ENCODE measurements at places on chromosomes 7 and 10. TPM values are rescaled to one million over a fixed set of nuclear protein-coding genes. Genes with fewer than 3 reads are reported as not detected.

DNA sequence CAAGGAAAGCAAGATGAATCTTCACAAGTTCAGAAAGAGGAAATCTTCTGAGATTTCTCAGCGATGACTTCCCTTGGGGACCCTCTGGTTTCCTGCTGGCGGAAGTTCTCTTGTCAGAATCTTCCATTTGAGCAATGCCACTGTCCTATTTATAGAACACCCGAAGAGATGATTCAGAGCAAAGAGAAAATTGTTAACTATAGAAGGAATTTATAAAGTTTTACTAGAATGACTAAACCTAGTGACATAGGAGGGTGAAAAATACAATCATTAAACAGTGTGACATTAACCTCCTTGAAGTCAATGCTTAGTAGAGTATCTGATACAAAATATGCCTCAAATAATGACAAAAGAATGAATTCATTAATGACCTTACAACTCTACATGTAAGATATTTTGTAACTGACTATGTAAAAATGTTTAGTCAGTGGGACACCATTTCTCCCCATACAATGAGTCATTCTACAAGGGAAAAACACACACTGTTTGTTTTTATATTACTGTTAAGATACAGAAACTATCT, 206.5 kb upstream of the CNTNAP2 start:
- no peaks in the 10 kb centered on the region for H3K4me1 ChIP-seq
- H3K36me3 ChIP-seq, result no peaks in the 10 kb centered on the region
- no peak overlapping the region for H3K4me3 ChIP-seq
- H3K27ac ChIP-seq, result no peak overlapping the region
- DNase-seq, result no peak

GRCh38 chr10:86648704-86649427, 5.5 kb upstream of the OPN4 start:
- H3K4me3 ChIP-seq, result no peak overlapping the region
- peaks cover 15% of the 10 kb centered on the region for H3K4me1 ChIP-seq
- H3K27me3 ChIP-seq, result no peaks in the 10 kb centered on the region
- H3K27ac ChIP-seq, result no peak overlapping the region
- no peaks in the 10 kb centered on the region for H3K36me3 ChIP-seq

DNA sequence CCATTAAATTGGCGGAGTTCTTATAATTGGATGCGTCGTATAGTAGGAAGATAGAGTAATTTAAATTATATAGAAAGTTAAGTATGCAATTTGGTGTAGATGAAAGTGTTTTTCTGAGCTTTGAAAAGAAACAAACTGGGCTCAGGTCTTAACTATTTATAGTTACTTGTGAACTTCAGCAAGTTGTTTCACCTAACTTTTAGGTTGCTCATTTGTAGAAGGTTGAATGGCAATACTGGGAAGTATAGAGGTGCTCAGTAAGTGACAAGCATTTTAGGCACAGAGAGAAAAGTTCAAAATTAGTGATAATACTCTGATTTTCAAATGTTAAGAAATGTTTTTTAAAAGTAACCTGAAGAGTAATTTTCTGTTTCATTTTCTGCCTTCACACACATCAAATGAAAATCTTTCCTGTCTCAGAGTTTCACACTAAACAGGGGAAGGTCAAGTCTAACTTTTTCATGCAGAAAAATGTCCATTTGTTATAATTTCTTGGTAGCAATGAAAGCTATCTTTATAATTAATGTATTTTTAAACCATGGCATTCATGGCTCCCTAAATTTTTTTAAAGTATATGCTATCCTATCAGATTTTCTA, 146.5 kb downstream of the PHF14 start:
- no peaks in the 10 kb centered on the region for H3K27me3 ChIP-seq
- no peak overlapping the region for H3K27ac ChIP-seq
- no peaks in the 10 kb centered on the region for H3K4me1 ChIP-seq

DNA sequence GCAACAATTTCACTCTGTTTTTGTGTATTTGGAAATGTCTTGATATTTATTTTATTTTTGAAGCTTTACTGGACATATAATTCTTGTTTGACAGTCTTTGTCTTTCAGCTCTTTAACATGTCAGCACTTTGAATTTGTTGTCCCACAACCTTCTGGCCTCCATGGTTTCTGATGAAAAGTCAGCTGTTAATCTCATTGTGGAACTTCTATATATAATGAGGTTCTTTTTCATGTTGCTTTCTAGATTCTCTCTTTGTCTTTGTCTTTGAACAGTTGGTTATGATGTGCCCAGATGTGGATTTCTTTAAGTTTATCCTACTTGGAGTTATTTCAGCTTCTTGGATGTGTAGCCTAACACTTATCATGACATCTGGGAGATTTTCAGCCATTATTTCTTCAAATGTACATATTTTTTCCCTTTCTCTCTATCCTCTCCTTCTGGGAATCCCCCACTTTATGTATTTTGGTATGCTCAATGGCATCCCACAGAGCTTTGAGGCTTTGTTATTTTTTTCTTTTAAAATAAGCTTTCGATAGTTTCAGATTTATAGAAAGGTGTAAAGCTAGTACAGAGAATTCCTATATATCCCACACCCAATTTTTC, 9.5 kb upstream of the LMTK2 start:
- no peak overlapping the region for H3K27ac ChIP-seq
- H3K4me1 ChIP-seq, result no peaks in the 10 kb centered on the region
- H3K27me3 ChIP-seq, result no peaks in the 10 kb centered on the region
- DNase-seq, result no peak

DNA sequence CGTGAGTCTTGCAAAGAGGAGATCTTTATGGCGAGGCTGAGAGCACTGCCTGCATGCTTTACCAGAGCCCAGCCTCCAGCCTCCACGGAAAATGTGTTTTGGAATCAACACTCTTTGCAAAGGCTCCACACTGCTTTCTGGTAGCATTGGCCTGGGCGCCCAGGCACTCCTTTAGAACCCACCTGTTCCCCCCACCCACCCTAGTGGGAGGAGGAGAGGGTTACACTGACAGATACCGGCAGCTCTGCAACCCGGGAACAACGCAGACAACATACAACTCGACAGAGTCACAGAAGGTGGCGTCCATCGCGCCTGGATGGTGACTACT, 5.5 kb upstream of the MNX1 start:
- H3K4me3 ChIP-seq, result no peak overlapping the region
- H3K27me3 ChIP-seq, result peaks cover 100% of the 10 kb centered on the region
- DNase-seq, result no peak
- peaks cover 24% of the 10 kb centered on the region for H3K4me1 ChIP-seq

- H3K4me1 ChIP-seq, result peaks cover 18% of the 10 kb centered on the region
- H3K4me3 ChIP-seq, result no peak overlapping the region
- no peak overlapping the region for H3K27ac ChIP-seq
- H3K36me3 ChIP-seq, result no peaks in the 10 kb centered on the region
- no peak for DNase-seq
- H3K27me3 ChIP-seq, result no peaks in the 10 kb centered on the region
Measured at GRCh38 chr10:69873135-69873639, 71.5 kb downstream of the COL13A1 start.

- H3K27me3 ChIP-seq, result no peaks in the 10 kb centered on the region
- peak overlapping the region; percentile 21 for H3K27ac ChIP-seq
- DNase-seq, result no peak
- no peak overlapping the region for H3K4me3 ChIP-seq
Measured at GRCh38 chr7:17661982-17662585, 278.2 kb downstream of the SNX13 start.

GRCh38 chr10:34967335-34967880, 122.7 kb downstream of the CUL2 start:
- no peak overlapping the region for H3K4me3 ChIP-seq
- no peaks in the 10 kb centered on the region for H3K27me3 ChIP-seq
- H3K27ac ChIP-seq, result peak overlapping the region; percentile 77
- DNase-seq, result peak; percentile 73
- H3K4me1 ChIP-seq, result peaks cover 17% of the 10 kb centered on the region
- H3K36me3 ChIP-seq, result no peaks in the 10 kb centered on the region

DNA sequence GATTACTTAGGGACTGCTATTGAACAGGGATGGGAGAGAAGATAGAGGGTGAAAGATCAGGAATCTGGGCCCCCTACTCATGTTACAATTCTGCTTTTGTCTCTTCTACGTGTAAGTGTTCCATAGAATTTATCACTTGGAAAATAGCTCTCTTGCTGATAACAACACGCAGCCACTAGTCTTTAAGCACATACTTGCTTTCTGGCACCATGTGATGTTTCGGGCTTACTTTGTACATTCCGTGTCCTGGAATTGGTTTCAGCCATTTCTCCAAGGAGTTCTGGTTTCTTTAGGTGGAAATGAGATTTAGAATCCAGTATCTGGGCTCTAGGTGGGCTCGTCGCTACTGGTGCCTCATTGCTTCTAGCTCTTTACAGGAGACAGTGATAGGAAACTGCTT, 59.7 kb downstream of the TFAM start:
- H3K27me3 ChIP-seq, result no peaks in the 10 kb centered on the region
- no peak overlapping the region for H3K27ac ChIP-seq
- no peaks in the 10 kb centered on the region for H3K4me1 ChIP-seq

GRCh38 chr7:71303566-71303965, 171.6 kb downstream of the GALNT17 start:
- no peak overlapping the region for H3K4me3 ChIP-seq
- DNase-seq, result no peak
- no peaks in the 10 kb centered on the region for H3K36me3 ChIP-seq
- H3K4me1 ChIP-seq, result peaks cover 8% of the 10 kb centered on the region
- no peak overlapping the region for H3K27ac ChIP-seq
- H3K27me3 ChIP-seq, result no peaks in the 10 kb centered on the region

DNA sequence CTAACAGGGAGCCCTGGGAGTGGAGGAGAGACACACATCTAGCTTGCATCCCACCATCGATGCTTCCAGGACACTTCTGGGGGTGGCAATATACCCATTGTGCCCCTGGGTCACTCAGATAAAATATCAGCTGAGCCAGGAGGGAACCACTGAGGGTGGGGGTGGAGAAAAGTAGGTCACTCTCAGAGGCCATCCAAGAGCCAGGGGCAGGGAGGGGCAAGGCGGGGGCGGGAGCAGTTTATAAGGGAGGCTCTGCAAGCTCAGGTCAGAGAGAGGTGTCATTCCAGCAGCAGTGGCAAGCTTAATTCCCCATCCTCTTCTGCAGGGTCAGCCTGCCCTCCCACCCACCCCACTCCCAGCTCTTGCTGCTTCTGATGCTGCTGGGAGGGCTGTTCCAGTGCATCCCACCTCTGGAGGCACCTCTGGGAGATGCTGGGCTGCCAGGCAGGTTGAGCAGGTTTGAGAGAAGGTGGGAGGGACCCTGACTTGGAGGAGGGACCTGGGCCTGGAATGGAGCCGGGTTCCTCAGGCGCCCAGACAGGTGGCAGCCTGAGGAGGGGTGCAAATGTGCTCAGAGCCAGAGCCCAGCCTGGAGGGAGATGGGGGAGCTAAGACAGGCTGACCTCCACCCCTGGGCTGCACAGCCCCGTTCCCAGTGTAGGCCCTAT, 20.1 kb upstream of the TLX1 start:
- no peak for DNase-seq
- H3K27ac ChIP-seq, result no peak overlapping the region
- peaks cover 25% of the 10 kb centered on the region for H3K27me3 ChIP-seq
- H3K4me3 ChIP-seq, result no peak overlapping the region

DNA sequence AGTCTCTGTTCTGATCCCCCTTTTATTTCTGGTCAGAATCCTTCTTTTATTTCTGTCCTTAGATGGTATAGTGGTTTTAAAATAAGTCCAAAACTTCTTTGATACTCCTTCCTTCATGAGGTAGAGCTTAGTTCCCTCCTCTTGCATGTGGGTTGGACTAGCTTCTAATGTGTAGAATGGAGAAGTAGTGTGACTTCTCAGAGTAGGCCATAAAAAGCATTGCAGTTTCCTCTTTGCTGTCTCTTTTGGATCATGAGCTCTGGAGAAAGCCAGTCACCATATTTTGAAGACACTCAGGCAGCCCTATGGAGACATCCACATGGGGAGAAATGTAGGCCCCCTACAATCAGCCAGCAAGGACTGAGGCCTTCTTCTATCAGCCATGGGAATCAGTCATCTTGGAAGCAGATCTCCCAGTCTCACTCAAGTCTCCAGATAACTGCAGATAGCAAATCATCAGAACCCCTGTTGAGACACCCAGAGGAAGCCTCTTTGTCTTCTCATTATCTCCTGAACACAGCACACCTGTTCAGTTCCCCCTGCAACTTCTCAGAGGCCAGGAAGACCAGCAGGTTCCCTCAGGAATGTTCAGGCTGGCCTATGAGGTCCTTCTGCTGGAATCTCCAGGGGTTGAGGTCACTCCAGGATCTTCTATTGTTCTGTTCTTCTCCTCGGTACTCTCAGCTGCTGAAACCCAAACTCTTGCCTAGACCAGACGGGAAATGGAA, 511.9 kb upstream of the ZMIZ1 start:
- H3K27ac ChIP-seq, result no peak overlapping the region
- no peak for DNase-seq
- H3K4me3 ChIP-seq, result no peak overlapping the region
- no peaks in the 10 kb centered on the region for H3K36me3 ChIP-seq

GRCh38 chr7:52917982-52918578, 117.4 kb upstream of the POM121L12 start:
- H3K4me1 ChIP-seq, result no peaks in the 10 kb centered on the region
- H3K4me3 ChIP-seq, result no peak overlapping the region
- H3K27me3 ChIP-seq, result no peaks in the 10 kb centered on the region
- DNase-seq, result no peak

GRCh38 chr10:131810805-131811629, 89.8 kb upstream of the PPP2R2D start:
- H3K27ac ChIP-seq, result no peak overlapping the region
- H3K4me3 ChIP-seq, result no peak overlapping the region
- H3K36me3 ChIP-seq, result no peaks in the 10 kb centered on the region
- no peak for DNase-seq

DNA sequence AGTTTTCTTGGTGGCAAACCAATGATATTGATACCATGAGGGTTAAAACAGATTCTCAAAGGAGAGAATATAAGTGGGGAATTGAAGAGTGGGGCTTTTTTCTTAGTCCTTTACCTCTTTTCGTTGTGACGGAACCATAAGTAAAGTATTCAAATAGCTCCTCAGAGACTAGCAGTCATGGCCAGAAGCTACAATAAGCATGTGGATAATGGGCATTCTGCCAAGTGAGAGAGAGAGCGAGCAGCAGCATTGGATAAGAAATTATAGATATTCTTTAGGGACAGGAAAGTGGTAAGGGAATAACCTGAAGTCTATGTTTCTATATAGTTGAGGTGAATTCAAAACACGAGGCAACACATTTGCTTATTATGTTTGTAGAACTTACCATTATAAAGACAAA, 235.1 kb downstream of the SEMA3E start:
- H3K4me1 ChIP-seq, result no peaks in the 10 kb centered on the region
- H3K36me3 ChIP-seq, result no peaks in the 10 kb centered on the region
- H3K27me3 ChIP-seq, result no peaks in the 10 kb centered on the region
- DNase-seq, result no peak
- no peak overlapping the region for H3K27ac ChIP-seq

GRCh38 chr7:26789481-26790184, 74.8 kb downstream of the SKAP2 start:
- H3K4me3 ChIP-seq, result no peak overlapping the region
- peaks cover 3% of the 10 kb centered on the region for H3K4me1 ChIP-seq
- H3K27me3 ChIP-seq, result no peaks in the 10 kb centered on the region
- no peaks in the 10 kb centered on the region for H3K36me3 ChIP-seq
- DNase-seq, result no peak
- H3K27ac ChIP-seq, result no peak overlapping the region

CRYGN gene
- 1.4 TPM for total RNA-seq

CYP2C19 gene
- not detected for total RNA-seq

HTR5A gene
- 3.4 TPM for total RNA-seq

CTTNBP2 gene
- total RNA-seq, result 28.8 TPM

WAC gene
- total RNA-seq, result 91.6 TPM

Data from spinal cord (tissue), 10 donors.